Activated CD4-positive, alpha-beta T cell treated with anti-CD3 and anti-CD28 coated beads for 1 hour (primary cell): ENCODE measurements at places on chromosomes 7 and 10.

- DNase-seq, result no peak
These were observed at the start of gene CLDN3 for GRCh38 chr7:73770002-73770859. Gene CLDN3, minus strand, starts transcription at chr7:73770270. Its CDS starts 221 bp downstream, at chr7:73770049.

DNA sequence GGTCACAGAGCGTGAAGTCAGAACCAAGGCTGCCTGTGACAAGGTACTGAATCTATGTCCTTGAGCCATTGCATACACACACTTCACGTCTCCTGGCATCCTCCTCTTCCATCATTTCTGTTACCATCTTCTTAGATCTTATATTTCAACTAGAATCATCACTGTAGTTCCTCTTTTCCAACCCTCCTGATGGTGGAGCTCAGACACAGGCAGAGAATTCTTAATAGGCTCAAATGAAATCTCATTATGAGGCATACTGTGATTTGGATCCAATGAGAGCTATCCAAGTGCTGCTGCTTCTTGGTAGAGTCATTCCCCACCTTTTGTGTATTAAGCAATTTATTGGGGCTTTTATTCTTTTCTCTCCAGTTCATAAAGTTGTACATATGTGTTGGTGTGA, 113.2 kb downstream of the CALCR start:
- DNase-seq, result no peak

DNA sequence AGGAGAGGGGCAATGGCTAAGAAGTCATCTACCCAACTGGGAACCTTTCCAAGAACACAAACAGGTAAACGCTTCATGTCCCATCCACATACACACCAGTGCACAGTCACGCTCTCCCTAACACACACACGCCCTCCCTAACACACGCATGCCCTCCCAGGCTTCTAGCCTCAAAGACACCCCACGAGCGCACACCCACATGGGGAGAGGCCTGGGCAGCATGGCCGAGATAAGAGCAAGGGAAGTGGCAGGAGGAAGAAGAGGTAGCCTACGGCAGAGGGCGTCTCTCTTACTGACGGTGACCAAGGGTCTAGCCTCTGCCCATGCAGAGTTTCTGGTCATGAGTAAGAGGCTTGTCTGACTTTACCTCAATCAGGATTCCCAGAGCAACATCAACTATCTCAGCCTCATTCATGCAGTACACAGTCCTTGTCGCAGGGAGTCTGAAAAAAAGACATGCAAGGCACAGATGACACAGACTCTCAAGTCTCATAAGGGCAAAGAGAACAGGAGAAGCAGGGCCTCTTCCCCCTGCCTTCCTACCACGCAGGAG, 3.1 kb downstream of the CYREN start:
- no peak for DNase-seq

DNA sequence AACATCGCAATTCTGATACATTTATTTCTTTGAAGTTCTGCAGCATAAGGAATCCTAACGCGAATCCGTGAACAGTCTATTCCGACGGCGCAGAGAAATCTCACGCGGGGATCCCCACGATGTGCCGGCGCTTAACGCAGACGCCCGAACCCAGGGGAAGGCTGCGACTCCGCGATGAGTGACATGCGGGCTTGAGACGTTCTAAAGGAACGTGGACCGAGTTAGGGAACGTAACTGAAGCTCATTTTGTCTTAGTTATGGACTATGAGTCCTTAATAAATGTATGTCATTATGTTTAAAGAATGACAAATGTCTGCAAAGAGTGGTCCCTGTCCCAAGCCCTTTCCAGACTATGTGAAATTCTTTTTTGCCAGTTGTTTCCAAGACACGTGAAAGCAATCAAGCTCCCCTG, 995 bp upstream of the PARD3 start:
- no peak for DNase-seq

- no peak for DNase-seq
These were observed 104.6 kb downstream of the CYTH3 start for GRCh38 chr7:6167587-6168476.

DNA sequence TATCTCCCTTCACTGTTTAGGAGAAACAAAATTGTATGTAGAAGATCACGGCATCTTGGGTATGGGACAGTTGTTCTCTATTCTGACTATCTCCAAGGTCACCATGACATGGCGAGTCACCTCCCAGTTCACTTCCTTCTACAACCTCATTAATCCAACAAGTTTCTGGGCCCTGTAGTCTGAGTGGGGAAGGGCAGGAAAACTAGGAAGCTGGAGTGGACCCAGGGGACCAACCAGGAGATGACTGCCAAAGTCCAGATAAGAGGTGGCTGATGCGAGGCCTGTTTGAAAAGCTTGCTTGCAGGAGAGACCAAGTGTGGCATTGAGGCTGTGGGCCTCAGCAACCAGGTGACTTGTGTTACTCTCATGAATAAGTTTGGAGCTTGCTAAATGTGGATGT, 584.9 kb downstream of the TNS3 start:
- no peak for DNase-seq

DNA sequence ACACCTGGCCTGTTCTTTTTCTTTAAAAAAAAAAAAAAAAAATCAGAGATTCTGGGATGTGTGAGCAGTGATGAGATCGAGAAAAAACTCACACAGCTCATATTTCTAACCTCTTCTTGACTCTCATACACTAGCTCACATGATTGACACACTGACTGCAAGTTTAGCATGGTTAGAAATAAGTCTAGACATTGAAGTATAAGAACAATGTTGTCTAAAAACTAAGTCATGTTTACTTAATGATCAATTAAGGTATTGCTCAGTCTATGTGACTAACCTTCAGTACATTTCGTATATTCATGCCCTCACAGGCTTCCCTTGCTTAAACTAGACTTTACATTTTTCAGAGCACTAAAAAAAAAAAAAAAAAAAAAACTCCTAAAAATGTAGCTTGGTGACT, 775.1 kb downstream of the GATA3 start:
- DNase-seq, result no peak

GRCh38 chr10:121516093-121516865, 82.0 kb downstream of the FGFR2 start:
- DNase-seq, result no peak

GRCh38 chr10:105797234-105797890, 1156.3 kb downstream of the SORCS3 start:
- DNase-seq, result no peak

- no peak for DNase-seq
These were observed 523.0 kb downstream of the ANKRD7 start for GRCh38 chr7:118747473-118747872.

DNA sequence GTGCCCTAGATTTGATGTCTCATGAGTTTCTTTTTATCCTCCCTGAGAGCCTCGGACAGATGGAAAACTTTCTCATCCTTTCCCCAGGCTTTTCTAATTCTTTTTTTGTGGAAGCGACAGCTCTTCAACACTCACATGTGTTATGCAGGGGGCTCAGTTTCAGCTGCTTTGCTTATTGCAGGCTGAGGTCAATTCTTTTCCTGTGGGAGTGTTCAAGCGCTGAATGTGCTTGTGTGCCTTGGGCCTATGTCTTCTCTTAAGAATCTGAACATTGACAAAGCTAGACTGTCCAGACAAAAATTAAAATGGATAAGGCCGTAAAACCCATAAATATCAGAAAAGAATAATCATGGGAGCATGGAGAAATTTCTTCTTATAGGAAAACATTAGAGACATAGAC, 125.2 kb upstream of the STEAP4 start:
- DNase-seq, result no peak

- DNase-seq, result no peak
These were observed 15.6 kb downstream of the KLHL7 start for GRCh38 chr7:23121165-23121564.

DNA sequence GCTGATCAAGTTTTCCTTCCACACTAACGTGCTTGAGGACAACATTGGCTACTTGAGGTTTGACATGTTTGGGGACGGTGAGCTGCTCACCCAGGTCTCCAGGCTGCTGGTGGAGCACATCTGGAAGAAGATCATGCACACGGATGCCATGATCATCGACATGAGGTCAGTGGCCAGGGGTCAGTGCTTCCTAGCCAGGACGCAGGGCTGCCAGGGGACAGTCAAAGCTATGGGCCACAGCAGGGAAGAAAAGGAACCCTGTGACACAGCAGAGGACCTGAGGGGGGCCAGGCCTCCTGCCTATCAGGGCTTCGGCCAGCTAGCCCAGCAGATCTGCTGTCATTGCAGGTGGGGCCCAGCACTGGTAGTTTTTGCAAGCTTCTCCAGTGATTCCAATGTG, 5.2 kb downstream of the RBP3 start:
- no peak for DNase-seq

GRCh38 chr10:111531690-111532089, 454.9 kb downstream of the ADRA2A start:
- DNase-seq, result no peak

- no peak for DNase-seq
These were observed 43.3 kb downstream of the NRP1 start for GRCh38 chr10:33291053-33291592.

DNA sequence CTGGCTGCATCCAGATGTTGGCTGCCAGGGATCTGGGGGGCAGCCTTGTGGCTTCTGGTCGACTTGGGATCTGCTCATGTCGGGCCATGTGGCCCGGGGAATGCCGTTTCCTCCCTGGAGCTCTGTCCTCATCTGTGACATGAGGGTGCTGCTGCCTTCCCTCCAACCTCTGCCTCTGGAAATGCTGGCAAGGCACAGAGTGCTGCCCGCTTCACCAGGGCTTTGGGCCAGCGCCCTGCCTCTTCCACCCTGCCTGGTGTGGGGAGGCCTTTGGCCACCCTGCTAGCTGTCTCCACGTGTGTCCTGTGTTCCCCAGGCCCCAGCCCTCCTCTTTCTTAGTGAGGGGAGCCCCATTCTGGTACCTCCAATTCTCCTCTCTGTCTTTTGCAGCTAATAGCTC, 5.8 kb upstream of the SMARCD3 start:
- no peak for DNase-seq
